ENCODE measurements at places on chromosomes 5 and 9. TPM values are rescaled to one million over a fixed set of nuclear protein-coding genes. Genes with fewer than 3 reads are reported as not detected.

FOXI1 gene
- not detected for total RNA-seq

RGS7BP gene
- not detected for total RNA-seq

PDZD2 gene
- total RNA-seq, result not detected

TMEM174 gene
- total RNA-seq, result not detected

FIBCD1 gene
- not detected for total RNA-seq
